Kidney tubule cell (primary cell): ENCODE measurements at places on chromosomes 7 and 10.

GRCh38 chr7:158096582-158096981 lies 491.0 kb downstream of the PTPRN2 start:
- no peak for DNase-seq

- no peak for DNase-seq
Measured at GRCh38 chr7:22969010-22969431, 44.9 kb downstream of the HYCC1 start.

DNA sequence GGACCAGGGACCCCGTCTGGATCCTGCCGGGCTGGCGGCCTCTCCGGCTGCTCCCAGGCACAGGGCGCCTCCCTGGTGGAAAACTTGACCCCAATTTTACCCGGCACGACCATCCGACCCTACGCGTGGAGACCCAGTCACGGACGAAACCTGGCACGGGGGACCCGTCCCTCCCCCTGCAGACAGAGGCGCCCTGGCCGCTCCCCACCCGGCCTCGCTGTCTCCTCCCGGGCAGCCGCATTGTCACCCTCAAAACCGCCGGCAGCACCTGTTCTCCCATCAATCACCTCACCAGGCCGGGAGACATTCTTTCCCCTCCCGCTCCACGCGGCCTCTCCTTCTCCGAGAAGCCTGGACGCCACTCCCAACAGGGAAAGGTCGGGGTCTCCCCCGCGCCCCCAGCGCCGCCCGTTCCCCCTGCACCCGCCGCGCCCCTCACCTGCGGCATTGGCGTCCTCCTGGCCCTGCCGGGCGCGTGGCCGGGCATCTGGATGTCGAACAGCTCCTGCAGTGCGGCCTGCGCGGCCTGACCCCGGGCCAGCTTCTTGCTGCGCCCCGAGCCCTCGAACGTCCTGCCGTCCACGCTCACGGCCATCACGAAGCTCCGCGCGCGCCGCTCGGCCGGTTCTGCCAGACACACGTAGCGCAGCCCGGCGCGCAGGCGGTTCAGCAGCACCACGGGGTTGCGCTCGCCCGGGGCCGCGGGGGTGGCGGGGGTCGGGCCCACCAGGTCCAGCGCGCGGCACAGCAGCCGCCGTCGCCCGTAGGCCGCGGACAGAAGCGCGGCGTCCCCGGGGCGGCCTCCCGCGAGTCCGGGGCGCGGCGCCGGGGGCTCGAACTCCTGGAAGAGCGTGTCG lies 306.6 kb downstream of the WDR37 start:
- no peak for DNase-seq

GRCh38 chr10:3701491-3701890 lies 83.5 kb downstream of the KLF6 start:
- DNase-seq: peak; percentile 13

DNA sequence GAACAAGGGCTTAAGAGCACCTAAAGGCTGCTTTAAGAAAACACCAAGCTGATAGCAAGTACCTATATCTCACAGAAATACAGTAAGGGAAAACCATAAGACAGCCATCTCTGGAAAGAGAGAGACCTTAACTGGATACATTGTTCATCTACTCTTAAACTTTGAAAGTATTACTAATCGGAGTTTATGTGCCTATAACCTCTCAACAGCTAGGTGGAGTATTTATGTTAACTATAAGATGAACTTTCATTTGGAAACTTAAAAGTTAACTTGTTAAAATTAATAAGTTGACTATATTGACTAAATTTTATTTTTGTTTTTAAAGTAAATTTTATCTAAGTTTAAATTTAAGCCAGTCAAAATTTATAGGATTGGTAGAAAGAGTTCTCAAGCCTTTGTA lies 90.6 kb downstream of the USP6NL start:
- DNase-seq: no peak

DNA sequence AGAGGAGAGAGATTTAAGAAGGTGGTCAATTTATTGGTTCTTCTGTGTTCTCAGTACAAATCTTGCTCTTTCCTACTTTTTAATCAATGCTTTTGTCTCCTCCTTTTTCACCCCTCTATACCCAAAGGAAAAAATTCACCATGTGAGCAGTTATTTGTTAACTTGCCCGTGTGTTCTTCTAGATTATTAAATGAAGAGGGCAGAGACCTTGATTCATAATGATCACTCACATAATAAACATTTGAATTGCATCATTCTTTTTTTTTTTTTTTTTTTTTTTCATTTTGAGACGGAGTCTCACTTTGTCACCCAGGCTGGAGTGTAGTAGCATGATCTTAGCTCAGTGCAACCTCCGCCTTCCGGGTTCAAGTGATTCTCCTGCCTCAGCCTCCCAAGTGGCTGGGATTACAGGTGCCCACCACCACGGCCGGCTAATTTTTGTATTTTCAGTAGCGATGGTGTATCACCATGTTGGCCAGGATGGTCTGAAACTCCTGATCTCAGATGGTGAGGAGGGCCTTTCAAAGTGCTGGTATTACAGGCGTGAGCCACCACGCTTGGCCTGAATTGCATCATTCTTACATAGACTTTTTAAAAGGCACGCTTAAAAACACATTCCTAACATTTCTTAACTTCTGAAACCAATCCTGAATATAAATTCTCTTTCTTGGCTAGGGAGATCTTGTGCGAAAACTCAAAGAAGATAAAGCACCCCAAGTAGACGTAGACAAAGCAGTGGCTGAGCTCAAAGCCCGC lies 3.6 kb downstream of the GARS1 start:
- DNase-seq: peak; percentile 19

- DNase-seq: no peak
Measured at GRCh38 chr7:142717453-142717852, 31.8 kb upstream of the PRSS1 start.

DNA sequence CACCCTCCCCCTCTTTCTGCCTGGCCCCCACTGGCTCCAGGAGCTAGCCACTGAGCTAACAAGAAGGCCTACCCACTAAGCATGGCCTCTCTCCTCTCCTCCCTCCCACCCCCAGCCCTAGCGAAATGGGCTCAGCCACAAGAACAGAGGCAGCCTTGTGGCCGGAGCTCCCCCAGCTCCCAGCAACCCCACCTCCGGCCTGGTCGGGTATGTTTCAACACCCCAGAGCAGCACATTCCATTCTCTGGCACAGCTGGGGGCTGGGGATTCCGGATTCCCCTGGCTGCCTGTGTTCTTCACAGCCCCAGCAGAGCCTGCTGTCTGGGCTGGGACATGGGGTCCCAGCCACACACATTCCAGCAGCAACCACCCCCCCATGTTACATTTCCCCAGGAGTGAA lies 9.0 kb downstream of the SFRP5 start:
- DNase-seq: no peak

DNA sequence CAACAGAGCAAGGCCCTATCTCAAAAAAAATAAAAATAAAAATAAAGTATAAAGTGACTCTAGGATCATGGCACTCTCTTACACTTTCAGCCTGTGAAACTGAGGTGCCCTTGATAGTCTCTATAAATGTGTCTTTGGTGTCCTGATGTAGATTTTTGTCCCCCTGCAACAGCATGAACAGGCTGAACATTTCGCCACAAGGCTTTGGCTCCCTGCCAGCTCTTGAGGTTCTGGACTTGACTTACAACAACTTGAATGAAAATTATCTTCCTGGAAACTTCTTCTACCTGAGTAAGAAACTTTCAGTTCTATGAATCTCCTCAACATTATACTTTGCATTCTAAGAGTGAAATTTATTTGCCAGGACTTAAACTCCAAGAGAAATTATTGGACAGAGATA lies 48.1 kb upstream of the BMS1 start:
- peak; percentile 5 for DNase-seq

DNA sequence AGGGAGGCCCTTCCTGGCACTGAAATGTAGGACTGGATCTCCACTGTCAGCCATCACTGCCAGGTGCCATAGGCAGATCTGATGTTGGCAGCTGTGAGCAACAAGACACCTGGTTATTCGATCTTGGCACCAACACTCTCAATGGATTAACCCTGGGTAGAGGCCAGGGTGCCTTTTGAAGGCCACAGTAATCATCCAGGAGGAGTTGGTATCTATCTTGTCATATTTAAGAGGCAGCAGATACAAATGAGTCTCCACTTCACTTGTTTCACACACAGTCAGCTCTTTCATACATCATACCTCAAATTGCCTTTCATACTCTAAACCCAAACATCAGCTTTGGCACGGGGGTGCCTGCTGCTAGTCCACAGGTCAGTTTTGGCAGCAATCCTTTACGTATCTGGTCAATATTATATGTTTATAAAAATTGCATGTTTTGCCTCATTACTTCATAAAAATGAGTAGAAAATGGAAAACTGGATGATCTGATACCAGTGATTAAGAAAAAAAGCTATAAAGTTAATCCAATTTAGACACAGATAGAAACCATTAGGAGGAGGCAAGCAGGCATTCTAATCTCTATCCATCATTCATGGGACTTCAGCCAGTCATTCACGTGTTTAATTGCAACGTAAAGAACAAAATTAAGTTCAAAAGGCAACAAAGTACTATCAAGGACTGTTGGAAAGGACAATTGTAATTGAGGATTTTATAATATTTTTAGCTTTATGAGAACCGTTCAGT lies 12.7 kb upstream of the CACUL1 start:
- DNase-seq: no peak

GRCh38 chr7:7686811-7687508 lies 31.4 kb downstream of the RPA3 start:
- no peak for DNase-seq
